ENCODE measurements at places on chromosomes 7 and 10.

DNA sequence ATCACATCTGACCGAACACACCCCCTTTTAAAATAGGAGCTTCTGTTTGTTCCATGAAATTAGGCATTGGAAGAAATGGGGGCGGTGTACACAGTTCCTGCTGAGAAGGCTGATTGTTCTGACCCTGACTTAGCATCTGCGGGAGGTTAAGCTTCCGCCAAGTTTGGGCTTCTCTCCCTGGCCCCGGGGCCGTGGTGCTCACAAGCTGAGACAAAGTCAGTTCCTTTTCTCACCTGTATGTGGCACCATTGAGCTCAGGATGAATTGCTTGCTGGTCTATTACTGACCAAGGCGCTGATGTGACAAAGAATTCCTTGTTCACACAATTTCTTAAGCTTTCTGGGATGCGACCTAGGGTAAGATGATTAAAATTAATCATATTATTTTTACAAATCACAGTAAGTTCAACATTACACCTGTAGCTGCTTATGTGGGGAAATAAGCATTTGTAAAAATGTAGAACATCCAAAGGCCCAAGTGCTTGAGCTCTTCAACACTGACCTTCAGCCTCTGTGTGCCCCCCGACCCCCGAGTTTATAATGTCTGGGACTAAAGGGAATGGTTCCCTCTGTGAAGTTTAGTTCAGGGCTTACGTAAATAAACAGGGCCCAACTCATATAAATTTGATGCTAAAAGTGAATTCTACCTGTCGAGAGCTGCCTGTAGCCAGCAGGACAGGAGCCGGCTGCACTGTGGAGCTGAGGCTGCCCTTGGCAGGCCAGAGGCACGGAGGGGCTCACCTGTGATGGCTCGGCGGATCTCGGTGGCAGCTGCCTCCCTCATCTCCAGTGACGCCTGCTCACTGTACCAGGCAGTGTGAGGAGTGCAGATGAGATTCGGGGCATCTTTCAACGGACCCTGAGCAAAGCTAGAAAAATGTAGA lies 50.8 kb downstream of the ZRANB1 start:
- peak; percentile 47 for DNase-seq

- DNase-seq: no peak
These were observed 200.3 kb downstream of the DNAJB6 start for GRCh38 chr7:157537056-157537455.

- no peak for DNase-seq
These were observed 214.8 kb upstream of the CTBP2 start for GRCh38 chr10:125375210-125375609.

DNA sequence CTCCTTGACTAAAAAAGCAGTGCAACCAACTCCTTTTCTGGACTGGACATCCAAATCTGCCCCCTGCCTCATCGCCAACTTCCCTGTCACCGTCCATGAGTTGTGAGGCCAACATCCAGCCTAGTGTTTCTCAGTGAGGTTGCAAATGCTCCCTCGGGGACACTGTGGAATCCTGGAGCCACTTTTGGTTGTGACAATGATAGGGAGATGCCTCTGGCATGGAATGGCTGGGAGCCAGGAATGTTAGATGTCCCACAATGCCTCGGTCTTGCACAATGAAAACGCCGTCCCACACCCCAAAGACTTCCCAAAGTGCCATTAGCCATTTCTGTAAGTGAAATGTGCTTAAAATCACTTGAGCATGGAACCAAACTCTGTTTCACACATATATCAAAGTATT lies 105.2 kb downstream of the OSBPL3 start:
- no peak for DNase-seq

DNA sequence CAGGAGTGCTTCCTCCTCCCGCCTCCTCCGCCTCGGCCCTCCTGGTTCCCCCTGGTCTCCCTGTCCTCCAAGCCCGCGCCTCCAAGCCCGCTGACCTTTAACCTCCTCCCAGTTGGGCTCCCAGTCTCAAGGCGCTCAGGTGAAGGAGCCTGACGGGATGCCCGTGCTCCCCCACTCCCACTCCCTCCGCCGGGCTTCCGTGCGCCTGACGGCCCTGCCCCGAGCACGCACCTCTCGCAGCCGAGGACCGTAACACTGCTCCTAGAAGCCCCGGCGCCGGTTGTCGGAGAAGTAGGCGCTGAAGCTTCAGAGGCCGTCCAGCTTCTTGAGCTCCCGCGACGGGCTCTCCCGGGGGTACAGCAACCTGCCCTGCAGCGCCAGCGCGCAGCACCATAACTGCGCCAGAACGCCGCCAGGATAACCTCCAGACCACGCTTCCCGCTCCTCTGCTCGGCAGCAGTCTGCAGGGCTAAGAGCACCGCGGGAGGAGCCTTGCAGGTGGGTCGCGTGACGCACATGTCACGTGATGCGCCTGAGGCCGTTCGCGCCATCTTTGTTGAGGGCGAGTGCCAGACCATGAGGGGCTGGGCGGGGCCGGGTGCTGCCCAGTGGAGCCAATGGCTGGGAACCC lies 71.0 kb upstream of the ZNF479 start:
- DNase-seq: no peak

GRCh38 chr7:146542101-146542500 lies 425.5 kb downstream of the CNTNAP2 start:
- no peak for DNase-seq

GRCh38 chr7:106615808-106616707 lies 44.9 kb downstream of the CCDC71L start:
- no peak for DNase-seq

DNA sequence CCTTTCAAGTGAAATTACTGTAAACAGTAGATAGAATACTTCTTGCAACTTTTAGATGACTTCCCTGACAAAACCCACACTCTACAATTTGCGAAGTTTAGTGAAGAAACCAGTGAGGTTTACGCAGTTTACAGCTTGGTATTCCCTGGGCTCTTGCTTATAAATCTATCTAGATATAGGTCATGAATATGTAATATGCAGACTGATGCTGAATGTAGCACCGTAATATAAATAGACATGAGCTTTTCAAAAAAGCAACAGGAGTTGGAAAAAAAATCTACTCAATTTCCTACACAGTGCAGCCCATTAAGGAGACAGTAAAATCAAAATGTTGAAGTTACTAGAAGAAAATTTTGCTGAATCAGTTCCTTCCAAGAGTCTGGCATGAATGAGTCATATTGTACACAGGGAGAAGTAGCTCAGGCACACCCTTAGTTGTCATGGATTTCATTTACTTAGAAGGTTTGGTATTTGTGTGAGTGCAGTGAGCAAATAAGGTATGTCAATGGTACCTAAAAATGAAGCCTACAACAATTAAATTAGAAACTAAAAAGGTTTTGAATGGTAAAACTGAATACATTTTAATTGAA lies 67.7 kb upstream of the NEUROD6 start:
- DNase-seq: peak; percentile 17

DNA sequence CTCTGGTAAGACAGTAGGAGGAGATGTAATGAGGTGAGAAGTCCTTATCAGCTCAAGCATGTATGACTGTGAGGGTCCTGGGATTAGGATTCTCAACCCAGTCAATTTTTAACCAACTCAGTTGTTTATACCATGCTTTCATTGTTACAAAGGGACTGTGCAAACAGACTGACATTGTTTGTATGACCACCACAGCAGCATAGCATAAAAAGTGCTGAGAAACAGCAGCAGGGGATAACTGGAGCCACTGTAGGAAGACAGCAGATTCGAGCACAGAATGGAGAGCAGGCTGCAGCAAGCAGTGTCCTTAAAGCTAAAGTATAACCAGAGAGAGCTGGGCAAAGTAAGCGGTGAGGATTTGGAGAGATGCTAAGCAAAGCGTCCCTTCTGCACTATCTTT lies 829.5 kb downstream of the REEP3 start:
- DNase-seq: no peak

- DNase-seq: no peak
These were observed 27.0 kb downstream of the ZNF786 start for GRCh38 chr7:149063476-149063875.

GRCh38 chr7:90642978-90643377 lies 46.9 kb downstream of the CDK14 start:
- DNase-seq: no peak

DNA sequence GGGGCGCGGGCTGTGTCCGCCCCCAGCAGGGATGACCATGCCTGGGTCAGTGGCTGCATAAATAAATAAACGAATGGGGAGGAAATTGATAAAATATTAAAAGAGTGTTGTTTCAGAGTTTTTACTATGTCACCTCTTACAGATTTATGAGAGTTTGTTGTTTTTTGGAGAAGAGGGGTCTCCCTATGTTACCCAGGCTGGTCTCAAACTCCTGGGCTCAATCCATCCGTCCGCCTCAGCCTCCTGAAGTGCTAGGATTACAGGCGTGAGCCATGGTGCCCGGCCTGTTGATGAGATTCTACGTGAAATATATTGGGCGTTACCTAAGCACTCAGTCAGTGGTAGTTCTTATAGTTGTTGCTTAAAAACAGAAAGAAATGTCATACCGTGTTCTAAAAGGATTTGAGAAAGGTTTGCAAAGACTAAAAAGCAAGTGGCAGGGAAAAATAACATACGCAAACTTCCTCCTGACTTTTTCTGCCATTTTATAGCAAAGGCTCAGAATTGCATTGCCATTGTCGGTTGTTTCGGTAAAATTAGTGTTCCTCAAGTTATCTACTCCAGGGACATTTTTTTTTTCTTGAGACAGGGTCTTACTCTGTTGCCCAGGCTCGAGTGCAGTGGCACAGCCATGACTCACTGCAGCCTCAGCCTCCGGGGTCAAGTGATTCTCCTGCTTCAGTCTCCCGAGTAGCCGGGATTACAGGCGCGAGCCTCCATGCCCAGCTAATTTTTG lies 39.5 kb upstream of the FOXK1 start:
- no peak for DNase-seq

GRCh38 chr7:141016349-141016748 lies 1.6 kb upstream of the MRPS33 start:
- no peak for DNase-seq

- DNase-seq: peak; percentile 48
These were observed 6.5 kb downstream of the CTBP2 start for GRCh38 chr10:125153703-125154490.

DNA sequence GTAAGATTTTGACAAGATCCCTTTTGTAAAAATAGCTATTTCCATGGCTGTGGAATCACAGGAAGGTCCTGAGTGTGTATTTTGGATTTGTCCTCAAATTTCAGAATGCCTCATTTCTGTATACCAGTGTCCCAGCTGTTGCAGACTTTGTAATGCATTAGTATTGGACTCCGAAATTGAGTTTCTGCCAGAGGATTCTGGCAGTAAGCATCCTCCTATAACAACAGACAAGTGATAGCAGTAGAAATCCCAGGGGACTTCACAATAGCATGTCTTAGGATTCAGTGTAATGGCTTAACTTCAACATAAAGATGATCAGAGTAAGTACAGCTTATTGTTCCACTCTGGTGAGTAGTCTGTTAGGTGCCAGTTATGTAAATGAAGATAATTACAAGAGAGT lies 104.6 kb downstream of the FOXP2 start:
- DNase-seq: no peak

GRCh38 chr10:60135020-60135419 lies 228.7 kb upstream of the CCDC6 start:
- DNase-seq: no peak

DNA sequence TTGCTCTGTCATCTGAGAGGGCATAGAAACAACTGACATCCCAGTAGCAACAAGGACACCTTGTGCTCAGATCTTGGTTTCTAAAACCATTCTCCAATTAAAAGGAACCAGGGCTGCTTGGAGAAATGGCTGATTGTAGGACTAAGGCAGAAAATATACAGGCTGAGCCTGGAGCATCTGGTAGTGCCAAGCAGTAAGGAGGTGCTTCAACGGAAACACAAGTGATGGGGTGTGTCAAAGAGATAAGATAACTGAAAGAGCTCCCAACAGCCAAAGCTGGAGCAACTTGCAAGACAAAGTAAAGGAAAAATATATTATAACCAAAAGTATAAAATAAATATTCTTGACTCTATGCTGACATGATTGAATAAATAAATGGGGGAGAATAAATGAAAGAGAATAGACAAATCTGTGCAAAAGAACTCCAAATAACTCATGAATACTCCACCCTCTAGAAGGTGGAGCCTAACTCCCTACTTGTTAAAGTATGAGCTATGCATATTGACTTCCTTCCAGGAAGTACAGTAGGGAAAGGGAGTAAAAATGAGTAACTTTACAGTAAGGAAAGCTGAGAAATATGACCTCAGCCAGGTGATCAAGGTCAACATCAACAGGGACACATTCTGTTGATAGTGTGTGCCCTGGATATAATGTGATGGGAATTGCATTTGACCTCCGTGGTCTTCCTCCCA lies 162.4 kb downstream of the NOC3L start:
- no peak for DNase-seq

DNA sequence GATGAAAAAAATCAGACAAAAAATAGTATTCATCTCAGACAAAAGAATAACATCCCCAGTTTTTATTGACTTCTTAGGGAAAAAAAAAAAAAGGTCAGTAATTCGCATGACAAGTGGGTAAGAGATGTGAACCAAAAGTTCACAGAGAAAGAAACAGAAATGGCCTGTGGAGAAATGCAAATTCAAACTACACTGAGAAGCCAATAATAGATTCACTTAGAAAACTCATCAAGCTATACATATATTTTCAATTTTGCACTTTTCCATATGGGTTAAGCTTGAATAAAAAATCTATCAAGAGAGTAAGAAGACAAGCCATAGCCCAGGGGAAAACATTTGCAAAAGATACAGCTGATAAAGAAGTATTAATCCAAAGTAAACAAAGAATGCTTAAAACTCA lies 28.0 kb downstream of the HERC4 start:
- DNase-seq: no peak

- DNase-seq: peak; percentile 56
These were observed 327.2 kb upstream of the AKR1E2 start for GRCh38 chr10:4498711-4499251.

DNA sequence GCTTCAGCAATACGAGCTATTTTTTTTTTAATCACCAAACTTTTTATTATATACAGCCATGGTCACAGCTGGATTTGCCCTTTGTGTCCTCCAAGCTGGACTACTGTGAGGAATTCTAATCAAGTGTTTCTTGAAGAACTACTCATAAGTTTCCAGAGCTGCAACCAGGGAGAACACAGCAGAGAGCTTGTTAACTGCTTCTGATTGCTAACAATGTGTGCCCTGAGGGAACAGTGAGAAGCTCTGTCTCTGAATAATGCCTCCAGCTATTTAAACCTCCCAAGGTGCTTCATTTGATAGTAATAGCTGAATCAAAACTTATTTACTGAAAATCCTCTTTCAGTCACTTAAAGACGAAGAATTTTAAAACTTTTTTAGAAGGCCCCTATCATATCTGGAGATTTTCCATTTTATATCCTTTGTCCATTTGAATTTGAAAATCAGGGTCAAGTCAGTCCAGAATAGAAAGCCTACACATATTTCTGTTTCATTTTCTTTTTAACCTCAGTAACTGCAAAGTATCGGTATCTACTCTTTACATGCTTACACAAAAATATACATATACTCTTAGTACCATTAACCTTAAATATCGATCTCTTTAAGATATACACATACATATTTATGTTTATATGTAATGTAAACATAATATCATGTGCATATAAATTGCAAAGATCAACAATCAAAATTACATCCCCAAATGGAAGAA lies 1024.2 kb downstream of the GRM8 start:
- DNase-seq: no peak

DNA sequence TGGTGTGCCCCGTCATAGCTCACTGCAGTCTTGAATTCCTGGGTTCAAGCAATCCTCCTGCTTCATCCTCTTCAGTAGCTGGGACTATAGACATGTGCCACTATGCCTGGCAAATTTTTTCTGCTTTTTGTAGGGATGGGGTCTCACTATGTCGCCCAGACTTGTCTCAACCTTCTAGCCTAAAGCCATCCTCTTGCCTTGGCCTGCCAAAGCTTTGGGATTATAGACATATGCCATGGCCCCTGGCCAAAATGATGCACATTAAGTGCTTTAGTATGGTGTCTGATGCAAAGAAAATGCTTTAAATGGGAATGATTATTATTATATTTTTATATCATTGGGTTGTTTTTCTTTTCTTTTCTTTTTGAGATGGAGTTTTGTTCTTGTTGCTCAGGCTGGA lies 33.2 kb upstream of the VCL start:
- no peak for DNase-seq

All from AG20443 (cell line).